ENCODE measurements at places on chromosomes 12 and 14. TPM values are rescaled to one million over a fixed set of nuclear protein-coding genes. Genes with fewer than 3 reads are reported as not detected.

SLC25A21 gene
- 0.23 TPM for polyA plus RNA-seq

FOXN4 gene
- not detected for polyA plus RNA-seq

RIN3 gene
- 8.7 TPM for polyA plus RNA-seq

KCNJ8 gene
- polyA plus RNA-seq: 17.0 TPM

PYM1 gene
- polyA plus RNA-seq: 19.8 TPM

LMO3 gene
- 0.84 TPM for polyA plus RNA-seq

ESPL1 gene
- polyA plus RNA-seq: 0.15 TPM

RNASE8 gene
- not detected for polyA plus RNA-seq

IL31 gene
- polyA plus RNA-seq: not detected

BEGAIN gene
- polyA plus RNA-seq: 0.46 TPM

EFCAB11 gene
- polyA plus RNA-seq: 3.3 TPM

TUNAR gene
- polyA plus RNA-seq: not detected

CMKLR1 gene
- polyA plus RNA-seq: 4.1 TPM

CLMN gene
- polyA plus RNA-seq: 4.3 TPM

SLC38A2 gene
- 195 TPM for polyA plus RNA-seq

NPAS3 gene
- 0.46 TPM for polyA plus RNA-seq

Data from heart left ventricle (tissue), 16 donors.